ENCODE measurements at places on chromosomes 11 and 22. TPM values are rescaled to one million over a fixed set of nuclear protein-coding genes. Genes with fewer than 3 reads are reported as not detected.

Gene MPZL2
- 5.7 TPM for total RNA-seq

GRCh38 chr11:46633291-46634217, 16.2 kb downstream of the ATG13 start:
- DNase-seq = no peak

DNA sequence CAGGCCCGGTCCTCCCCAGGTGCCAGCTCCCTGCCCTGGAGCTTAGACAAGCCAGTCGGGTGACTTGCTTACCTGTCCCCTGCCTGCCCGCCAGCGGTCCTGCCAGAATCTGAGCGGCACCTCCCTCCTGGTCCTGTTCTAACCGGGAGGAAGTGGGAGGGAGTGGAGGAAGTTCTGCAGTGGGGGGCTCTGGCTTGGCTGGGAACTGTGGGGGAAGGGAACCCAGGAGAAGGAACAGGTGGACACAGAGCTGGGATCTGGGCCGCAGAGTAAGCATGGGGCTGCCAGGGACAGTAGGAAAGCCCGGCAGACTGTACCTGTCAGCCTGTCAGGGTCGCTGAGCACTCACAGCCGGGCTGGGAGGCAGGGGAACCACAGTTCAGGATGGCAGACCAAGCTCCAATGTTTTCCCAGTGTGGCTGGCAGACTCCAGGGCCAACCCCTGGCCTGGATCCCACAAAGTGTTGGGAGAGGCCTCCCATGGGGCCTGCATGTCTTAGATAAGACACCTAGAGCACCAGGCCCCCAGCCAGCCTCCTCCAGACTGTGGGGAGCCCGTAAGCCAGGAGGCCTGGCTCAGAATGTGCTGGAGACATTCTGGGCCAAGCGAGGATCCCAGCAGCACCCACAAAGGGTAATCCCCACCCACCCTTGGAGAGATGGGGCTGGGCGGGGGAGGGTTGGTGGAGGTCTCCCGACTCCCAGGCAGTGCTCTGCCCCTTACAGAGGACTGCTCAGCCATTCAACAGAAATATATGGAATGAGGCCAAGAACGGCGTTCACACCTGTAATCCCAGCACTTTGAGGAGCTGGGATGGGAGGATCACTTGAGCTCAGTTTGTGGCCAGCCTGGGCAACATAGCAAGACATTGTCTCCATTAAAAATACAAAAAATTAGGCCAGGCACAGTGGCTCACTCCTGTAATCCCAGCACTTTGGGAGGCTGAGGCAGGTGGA, 2.3 kb downstream of the CYB5R3 start:
- DNase-seq = peak; percentile 71

DNA sequence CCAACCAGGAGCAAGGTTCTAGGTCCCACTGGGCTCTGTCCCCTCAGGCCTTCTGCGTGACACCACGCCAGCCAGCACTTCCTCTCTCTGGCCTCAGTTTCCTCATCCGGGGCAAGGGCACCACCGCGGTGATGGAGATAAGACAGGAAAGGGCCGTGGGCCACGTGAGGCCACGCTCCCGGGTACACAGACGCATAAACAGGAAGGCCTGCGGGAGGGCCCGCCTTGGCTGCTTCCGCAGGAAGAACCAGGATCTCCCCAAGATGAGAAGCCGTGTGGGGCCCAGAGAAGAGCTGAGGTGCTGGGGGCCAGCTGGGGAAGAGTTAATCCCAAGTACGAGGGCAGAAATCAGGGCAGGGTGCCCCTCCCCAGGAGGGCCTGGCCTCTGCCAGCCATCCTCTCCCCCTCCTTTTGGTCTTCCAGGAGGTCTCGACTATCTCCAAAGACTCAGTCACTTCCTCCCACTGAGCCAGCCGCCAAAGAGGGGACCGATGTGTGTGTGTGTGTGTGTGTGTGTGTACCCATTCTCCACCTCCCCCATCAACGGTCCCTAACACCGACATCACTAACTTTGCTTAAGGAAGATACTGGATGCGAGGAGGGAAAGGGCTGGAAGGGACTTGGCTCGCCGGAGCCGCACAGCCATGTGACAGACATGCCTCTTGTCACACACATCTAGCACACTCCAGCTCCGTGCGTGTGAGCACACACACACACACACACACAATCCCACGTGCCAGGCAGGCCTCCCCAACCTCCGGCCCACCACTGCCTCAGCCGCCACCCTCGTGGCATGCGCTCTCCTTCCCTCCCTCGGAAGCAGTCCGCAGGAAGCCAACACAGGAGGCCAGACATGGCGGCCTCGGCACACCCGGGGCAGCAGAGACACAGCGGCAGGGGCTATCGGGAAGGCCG, 1.4 kb downstream of the MFNG start:
- no peak for DNase-seq
